Stimulated activated CD4-positive, alpha-beta T cell treated with anti-CD3 and anti-CD28 coated beads, Interleukin-1b, Interleukin-23, amount 100 ng/mL, for 1 hour (primary cell): ENCODE measurements at places on chromosomes 6 and 20.

DNA sequence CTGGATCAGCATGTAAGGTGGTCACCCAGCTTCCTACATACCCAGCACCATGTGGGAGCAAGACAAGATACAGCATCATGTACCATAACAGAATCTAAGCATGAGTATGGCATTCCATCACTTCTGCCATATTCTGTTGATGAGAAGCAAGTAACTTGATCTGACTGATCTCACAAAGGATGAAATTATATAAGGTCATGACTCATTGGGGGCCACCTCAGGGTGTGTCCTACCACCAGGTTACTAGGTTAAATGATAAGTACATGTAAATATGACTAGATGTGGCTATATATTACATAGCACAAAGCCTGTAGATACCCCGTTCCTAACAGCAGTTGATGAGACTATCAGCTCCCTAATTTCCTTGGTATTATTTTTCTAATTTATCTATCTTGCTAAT, 213.1 kb downstream of the DOK5 start:
- no peak for DNase-seq

- no peak for DNase-seq
These were observed 2.1 kb upstream of the ZBTB12 start for GRCh38 chr6:31903957-31904356.

GRCh38 chr6:27101824-27102223, 145.7 kb upstream of the PRSS16 start:
- no peak for DNase-seq

DNA sequence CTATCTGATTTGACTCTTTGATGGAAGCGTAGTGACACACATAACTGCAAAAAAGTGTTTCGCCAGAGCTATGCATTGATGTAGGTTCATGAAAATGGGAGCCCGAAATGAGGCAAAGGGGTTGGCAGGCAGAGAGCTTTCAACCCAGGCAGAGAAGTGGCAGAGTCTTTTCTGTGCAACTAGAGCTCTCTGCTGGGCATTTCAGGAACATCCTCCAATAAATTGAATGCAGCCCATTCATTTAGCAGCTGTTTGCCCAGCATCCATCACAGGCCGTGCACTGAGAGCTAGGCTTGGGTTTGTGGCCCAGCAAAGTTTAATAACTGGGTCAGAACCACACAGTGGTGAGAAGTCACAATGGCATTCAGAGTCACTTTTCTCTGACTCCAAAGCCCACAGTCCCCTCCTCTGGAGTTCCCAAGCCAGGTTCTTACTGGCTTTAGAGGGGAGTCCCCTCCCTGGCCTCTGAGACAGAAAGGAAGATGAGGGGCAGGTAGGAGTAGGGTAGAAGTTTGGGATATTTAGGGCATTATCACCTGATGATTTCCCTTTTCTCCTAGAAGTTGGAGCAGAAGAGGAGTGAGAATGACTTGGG, 31.8 kb upstream of the ELMO2 start:
- DNase-seq: no peak

DNA sequence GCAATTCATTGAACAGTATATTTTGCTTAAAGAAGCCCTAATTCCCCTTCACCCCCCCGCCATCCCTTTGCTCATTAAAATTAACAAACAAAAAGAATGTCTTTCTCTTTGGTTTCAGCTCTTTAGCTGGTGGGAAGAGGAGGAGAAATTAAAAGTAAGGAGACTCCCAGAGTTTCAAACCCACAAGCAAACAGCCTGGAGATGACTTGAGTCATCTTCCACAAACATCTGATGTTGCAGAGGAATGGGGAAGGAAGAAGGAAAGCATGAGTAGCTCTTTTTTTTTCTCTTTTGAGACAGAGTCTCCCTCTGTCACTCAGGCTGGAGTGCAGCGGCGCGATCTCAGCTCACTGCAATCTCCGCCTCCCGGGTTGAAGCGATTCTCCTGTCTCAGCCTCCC, 189.6 kb downstream of the ADAT2 start:
- no peak for DNase-seq

GRCh38 chr20:59471653-59472421, 132.5 kb upstream of the PHACTR3 start:
- no peak for DNase-seq

DNA sequence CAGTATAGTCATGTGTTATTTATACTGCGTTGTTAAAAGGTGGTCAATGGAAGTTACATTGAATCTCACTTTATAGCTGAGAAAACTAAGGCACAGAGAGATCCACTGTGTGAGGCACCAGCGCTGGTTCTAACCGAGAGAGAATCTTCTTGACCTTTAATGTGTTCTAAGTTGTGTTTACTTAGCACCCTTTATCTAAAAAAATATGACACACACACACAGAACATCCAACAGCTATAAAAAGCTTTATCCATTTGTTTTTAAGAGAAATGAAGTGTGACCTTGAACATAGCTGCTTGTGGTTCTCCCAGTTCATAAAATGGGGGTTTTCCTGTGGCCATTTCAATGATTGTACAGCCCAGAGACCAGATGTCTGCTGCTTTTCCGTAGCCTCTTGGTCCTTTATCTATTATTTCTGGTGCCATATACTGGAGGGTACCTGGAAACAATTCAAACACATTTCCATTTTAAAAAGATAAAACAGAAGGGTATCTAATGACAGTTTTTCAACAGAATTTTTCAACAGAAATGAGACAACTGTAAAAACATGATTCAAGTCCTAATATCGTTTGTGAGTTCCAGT, 54.8 kb upstream of the MAP7 start:
- DNase-seq: no peak

GRCh38 chr6:91438570-91438969, 851.7 kb upstream of the MAP3K7 start:
- DNase-seq: no peak

GRCh38 chr20:41274152-41274551, 43.4 kb downstream of the ZHX3 start:
- DNase-seq: no peak

DNA sequence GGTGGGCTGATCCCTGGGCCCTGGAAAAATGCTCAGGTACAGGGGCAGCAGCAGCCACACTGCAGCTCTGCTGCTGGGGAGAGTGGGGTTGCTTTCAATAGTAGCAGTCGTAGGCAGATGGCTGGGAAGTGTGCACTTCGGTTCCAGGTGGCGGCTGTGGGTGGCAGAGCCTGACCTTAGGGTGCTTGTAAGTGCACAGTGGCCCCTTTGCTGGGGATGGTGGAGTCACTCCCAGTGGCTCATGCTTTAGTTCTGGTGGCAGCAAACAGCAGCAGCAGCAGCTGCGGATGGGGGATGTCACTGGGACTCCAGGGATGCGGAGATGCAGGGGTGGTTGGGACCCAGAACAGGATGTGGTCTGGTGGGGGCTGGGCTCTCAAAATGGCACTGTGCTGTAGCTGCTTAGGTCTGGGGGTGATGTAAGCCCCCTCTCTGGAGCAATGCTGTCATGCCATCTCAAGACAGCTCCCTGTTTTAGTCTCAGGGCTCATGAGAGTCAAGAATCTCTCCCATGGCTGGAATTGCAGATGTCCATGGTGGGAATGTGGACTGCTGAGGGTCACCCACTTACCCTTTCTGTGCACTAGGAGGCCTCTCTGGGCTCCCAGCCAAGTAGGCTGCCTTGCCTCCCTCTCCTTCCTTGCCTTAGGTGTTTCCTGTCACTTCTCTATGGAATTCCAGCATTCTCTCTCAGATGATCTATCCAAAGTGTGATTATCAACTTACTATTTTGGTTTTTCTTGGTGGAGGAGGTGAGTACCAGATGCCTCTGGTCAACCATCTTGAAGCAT, 146.7 kb upstream of the SLC22A23 start:
- no peak for DNase-seq

DNA sequence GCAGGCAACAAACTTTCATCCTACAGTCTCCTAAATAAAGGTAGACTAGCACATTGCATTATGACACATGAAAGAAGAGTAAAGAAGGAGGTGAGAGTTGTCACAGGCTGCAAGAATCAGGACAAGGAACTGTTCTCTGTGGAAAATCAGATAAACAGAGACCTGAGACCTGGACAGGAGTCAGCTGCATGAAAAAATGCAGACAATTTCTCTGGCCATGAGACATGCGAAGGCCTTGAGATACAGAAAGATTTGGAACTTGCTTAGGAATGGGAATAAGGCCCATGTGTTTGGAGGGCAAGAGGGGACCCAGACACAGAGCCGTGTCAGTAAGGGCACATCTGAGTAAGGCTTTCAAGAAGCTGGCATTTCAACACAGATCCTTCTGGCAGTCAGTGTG, 674.6 kb upstream of the AGPAT4 start:
- DNase-seq: no peak

- DNase-seq: no peak
These were observed 236.3 kb upstream of the ZNF217 start for GRCh38 chr20:53829724-53830521.

DNA sequence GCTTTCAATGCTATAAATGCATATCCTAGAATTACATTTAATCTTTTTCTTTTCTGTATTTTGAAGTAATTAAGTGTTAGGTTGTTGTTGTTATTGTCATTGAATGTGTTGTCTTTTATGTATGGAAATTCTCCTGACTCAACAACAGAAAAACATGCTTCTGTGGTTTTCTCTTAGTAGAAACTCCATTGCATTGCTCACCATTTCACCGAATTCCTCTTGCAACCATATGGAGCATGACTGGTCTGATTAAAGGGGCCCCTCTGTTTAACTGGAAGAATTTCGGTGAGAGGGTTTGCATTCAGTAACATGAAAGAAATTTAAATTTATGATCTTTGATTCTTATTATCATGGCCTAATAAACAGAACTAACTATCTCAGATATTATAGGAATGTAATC, 454.3 kb upstream of the JARID2 start:
- DNase-seq: no peak

DNA sequence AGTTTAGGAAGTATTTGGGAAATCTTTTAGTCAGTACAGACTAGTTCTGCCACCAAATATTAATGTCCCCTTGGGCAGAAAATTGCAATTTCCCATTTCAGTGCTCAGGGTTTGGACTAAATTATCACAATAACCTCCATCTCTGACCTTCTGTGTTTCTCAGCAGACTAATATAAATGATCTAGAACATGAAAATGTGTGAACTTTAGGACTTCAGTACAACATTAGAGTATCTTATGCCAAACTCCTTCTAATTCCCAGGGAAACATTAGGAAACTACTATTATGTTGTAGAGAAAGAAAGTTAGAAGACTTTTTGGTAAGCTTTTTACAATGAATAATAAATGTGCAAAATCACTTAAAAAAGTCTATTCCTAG, 1087.6 kb upstream of the CITED2 start:
- no peak for DNase-seq

- no peak for DNase-seq
These were observed 227.9 kb upstream of the MARCKS start for GRCh38 chr6:113629256-113629655.

DNA sequence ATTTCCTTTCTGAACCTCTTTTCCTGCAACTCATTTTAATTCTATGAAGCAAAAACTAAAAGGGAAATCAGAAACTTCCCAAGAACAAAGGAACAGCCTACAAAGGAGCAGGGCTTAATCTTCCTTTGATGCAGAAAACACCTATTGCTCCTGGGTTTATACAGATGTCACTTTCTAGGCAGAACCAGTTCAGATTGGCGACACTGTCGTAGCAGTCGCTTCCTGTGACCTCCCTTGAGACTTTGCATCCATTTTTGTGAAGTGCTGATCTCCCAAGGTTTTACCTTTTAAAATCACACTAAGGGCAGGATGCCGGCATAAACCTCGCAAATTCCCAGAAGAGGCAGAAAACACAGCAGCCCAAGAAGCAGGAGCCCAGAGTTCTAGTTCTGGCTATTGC, 40.1 kb downstream of the JAG1 start:
- no peak for DNase-seq

GRCh38 chr6:47729457-47729856, 31.1 kb downstream of the ADGRF4 start:
- DNase-seq: no peak

DNA sequence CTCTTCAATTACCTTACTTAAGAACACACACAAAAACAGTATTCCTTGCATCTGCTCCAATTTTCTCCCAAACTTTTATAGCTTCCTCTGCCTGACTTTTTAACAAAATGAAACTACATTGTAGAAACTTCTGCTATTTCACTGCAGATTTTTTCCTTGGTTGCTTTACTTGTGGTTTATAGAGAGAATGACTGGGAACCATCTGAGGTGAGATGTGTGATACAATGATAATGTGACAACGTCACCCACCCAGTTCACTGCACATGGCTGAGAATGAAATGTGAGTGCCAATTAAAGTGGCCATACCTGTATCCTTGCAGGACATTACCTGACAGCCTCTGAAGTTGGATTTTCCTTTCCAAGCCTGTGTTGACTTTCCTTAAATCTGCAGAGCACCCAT, 258.4 kb downstream of the CD83 start:
- no peak for DNase-seq

DNA sequence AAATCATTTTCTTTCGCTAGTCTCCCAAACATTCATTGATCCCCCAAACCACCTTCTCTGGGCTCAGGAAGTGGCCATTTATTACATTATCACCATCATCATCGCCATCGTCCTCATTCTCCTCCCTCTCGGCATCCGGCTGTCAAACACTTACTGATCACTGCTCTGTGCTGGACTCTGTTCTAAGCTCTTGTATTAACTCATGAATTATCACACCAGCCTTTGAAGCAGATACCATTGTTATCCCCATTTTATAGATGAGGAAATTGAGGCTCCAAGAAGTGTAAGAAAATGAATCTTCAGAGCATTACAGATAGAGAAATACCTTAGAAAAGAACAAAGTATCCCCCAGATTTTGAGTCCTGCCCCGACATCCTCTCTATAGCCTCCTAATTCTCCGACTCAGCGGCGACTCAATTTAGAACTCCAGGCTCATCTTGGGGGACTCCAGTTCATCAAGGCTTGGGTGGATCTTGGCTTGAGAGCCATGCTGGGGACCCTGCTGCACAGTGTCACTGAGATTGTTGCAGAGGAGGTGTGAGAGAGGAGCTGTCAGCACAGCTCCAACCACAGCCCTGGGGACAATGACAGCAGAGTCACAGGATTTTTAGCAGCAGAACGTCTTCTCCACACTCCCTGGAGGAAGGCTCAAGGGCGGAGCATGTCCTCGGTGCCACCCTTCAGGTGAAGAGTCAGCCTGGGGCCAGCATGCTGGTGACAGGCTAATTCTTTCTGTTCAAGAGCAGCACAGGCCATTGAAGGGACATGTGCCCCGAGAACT, 6.6 kb upstream of the EEF1E1 start:
- DNase-seq: no peak

DNA sequence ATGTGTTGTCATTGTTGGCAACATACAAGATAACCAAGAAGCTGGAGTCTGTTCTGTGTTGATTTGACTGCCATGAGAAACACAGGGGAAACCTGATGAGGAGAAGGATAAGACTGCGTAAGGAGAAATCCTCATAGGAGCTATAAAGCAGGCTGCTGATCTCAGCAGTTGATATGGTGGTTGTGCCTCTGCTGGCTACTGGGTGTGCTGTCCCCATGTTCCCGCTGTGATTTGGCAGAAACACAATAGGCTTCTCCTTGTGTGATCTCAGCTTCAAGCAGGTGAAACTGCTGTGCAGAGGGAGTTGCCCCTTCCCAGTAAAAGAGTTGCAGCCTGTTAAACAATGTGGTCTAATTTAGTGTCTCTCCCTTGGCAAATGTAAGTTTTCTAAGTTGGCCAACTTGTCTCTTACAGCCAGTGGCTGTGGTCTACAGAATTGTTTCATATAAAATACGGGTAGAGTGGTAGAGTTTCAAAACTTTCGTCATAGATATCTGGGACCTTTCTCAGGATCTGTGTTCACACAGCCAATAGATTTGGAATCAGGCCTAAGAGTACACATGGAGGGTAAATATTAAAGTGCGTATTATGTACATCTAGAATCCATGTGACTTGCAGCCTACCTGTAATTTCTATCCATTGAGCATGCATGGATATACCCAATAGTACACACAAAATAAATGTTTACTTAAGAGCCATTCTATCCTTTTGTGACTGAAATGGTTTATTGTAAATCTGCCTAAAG, 78.4 kb downstream of the RNF144B start:
- DNase-seq: no peak
